ENCODE measurements at places on chromosomes 12 and 14. TPM values are rescaled to one million over a fixed set of nuclear protein-coding genes. Genes with fewer than 3 reads are reported as not detected.

Gene KLRC4
- not detected for total RNA-seq

Gene TTC7B
- total RNA-seq, result 21.1 TPM

Gene MIPOL1
- 3.6 TPM for total RNA-seq

Gene TAS2R7
- not detected for total RNA-seq

Gene EMP1
- 87.2 TPM for total RNA-seq
